ENCODE measurements at places on chromosomes 1 and 21. TPM values are rescaled to one million over a fixed set of nuclear protein-coding genes. Genes with fewer than 3 reads are reported as not detected.
A peak's percentile ranks its signal among the peaks of the same experiment; 100 is the strongest.

GRCh38 chr1:221983444-221983843, 241.6 kb upstream of the DUSP10 start:
- DNase-seq: no peak

Gene SPATA45
- not detected for polyA plus RNA-seq

Gene OR2L13
- polyA plus RNA-seq: not detected

DNA sequence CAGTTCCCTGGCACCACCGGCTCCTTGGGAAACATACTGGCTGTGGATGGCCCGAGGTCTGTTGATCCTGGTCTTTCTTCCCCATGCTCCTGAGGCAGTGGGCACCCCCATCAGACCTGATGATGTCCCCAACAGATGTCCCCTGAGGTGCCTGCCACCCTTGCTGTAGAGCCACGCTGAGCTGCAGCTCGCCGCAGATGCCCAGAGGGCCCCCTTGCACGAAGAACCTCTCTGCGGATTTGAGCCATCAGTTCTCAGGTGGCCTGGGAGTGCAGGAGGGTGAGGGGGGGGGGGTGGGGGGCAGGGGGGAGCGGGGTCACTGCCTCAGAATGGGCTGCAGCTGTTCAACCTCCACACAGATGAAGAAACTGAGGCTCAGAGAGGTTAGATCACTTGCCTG, 60.9 kb downstream of the GLIS1 start:
- no peak for DNase-seq

DNA sequence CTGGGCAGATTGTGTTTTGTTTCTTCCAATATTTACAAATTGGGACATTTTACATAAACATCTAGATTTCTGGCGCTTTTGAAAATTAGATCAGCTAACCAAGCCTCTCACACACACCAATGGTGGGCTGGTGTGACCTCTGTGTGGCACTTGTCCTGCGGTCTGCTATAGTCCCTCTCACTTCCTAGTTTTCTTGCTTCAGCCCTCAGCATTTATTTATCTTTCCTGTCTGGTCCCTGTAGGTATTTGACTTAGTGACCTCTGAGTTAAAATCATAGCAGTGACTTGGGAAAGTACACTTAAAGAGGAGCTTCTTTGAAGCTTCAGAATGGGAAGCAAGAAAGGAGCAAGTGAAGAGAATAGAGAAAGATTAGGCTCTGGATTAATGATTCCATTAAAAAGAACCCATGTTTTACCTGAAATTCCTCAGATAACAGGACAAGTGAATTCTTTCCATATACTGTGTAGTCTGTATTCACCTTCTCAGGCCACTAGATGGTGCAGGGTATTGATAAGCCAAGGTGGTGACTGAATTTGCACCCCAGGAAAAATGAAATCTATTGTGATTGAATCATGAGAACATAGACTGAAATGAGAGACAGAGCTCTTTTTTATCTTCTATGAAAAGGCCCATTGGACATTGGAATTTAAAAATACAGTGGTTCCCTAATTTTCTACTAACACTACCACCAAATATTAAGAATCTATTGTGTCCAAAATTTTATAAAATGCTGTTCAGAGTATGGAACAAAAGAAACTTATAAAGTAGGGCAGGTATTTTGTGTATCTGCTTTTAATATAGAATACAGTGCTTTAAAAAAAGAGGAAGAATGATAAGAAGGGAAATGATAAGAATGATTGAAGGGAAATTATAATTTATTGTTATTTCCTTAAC, 7.1 kb upstream of the DIPK1A start:
- peak; percentile 38 for DNase-seq

- no peak for DNase-seq
Observed at GRCh38 chr1:92315766-92316599, 17.1 kb downstream of the RPAP2 start.

DNA sequence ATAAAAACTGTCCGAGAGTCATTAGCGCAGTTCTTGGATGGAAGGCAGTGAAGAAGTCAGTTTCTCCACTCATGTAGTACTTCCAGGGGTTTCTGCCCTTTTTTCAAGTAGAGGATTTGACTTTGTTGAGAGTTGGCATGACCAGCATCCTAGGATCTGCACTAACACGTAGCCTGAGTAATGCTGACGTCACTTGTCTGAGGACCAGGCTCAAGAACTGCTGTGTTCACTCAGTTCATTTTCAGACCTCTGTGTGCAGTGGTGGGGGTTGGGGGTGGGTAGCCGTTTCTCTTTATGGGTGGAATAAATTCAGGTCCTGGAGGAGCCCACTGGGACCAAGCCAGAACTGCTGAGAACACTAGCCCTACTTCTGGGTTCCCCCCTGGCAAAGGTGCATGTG, 53.3 kb downstream of the MRPS6 start:
- no peak for DNase-seq

GRCh38 chr1:33636209-33636608, 163.8 kb downstream of the ZSCAN20 start:
- no peak for DNase-seq

DNA sequence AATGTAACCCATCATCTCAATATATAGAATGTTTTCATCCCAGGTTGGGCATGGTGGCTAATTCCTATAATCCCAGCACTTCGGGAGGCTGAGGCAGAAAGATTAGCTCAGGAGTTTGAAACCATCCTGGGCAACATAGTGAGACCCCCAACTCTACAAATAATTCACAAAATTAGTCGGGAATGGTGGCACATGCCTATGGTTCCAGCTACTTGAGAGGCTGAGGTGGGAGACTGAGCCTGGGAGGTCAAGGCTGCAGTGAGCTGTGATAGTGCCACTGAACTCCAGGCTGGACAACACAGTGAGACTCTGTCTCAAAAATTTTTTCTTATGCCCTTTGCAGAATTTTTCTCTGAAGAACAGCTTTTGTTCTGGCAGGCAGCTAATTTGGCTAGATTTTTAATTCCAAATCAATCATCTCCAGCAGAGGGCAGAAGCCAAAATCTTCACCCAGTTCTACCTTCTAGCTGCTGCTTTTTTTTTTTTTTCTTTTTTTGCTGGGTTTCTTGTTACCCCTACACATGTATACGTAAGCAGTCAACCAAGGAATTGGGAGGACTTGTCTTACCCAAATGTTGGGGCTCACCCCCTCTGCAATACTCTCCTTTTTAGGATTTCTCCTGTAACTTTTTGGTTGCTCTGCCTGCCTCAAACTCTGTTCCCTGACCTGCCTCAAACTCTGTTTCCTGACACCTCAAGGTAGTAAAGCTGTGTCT, 2.7 kb upstream of the RAD54L start:
- peak; percentile 48 for DNase-seq

- no peak for DNase-seq
Observed at GRCh38 chr1:47562799-47563198, 125.0 kb downstream of the FOXD2 start.

DNA sequence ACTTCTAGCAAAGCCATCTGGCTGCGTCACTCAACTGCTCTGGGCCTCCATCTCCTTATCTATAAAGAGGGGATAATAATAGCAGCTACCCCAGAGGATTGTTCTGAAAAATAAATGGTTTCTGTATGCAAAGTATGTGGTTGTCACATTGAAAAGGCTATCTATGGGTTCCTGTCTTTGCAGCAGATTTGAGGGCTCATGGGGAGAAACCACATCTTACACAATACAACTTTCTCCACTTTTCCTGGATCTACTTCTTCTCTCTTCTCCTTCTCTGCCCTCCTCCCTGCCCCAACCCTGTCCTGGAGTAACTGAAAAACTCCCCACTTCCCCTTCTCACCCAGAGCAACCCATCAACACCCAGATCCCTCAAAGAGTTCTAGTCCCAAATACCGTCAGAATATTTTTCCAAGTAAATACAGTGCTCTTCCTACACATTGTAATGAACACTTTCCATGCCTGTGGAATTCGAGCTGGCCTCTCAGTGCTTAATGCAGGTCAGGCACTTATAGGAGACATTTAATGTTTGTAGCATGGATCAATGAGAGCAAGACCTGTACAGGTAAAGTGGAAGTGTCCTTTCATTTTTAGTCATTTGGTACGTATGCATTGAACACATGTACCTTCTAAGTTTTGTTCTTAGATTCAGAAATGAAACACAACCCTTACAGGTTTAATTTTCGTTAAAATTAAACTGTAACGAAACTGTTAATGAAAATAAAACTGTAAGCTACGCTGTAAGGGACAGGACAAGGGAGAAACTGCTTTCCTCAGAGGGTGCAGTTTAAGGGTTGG, 131.9 kb downstream of the AK5 start:
- DNase-seq: no peak

GRCh38 chr1:56265216-56265615, 314.1 kb downstream of the PLPP3 start:
- no peak for DNase-seq

DNA sequence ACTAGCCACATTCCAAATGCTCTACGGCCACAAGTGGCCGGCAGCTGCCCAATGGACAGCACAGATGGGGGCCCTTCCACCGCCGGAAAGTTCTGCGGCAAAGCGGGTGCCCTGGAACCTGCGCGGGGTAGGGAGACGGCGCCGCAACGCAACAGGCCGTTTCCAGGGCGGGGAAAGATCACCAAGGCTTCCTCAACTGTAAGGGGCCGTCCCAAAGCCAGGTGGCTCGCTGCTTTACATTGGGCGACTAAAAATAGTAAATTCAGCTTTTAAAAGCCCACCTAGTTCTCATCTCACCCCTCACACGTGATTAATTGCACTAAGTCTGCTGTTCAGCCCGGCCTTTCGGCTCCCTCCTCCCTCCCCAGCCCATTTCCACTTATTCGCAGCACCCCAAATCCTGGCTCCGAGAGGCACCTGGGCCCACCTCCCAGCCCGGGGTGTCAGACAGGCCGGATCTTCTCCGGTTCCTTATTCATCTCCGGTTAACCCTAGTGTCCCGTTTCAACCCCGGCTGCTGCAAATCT, 643 bp downstream of the CFAP298 start:
- peak; percentile 50 for DNase-seq

DNA sequence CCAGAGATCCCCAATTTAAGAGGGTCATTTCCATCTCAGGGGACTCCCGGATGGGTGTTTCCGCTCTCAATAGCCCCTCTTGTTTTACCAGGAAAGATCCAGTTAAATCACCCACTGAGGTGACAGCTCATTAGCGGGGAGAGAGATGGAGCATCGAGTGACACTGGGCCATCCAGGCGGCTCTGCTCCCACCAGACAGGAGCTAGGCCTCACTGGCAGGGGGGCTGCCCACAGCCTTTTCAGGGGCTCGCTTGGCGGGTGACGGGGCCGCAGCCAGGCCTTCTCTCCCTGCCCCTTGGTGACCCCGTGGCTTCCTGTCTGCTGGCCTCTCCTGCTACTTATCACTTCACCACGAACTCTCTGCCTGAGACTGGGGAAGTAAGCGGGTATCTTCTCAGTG, 26.7 kb upstream of the SPSB1 start:
- DNase-seq: no peak

Gene MRPS14
- polyA plus RNA-seq: 74.1 TPM

Gene FLG2
- polyA plus RNA-seq: not detected

- peak; percentile 60 for DNase-seq
Observed at GRCh38 chr1:86461482-86461881, 7.2 kb upstream of the CLCA1 start.

GRCh38 chr1:201240171-201240570, 43.1 kb upstream of the PKP1 start:
- no peak for DNase-seq

Measured in K562 (cell line).